Smooth muscle cell of the brain vasculature (primary cell): ENCODE measurements at places on chromosomes 13 and 19.

GRCh38 chr19:18607226-18608101, 865 bp upstream of the CRLF1 start:
- DNase-seq: no peak

DNA sequence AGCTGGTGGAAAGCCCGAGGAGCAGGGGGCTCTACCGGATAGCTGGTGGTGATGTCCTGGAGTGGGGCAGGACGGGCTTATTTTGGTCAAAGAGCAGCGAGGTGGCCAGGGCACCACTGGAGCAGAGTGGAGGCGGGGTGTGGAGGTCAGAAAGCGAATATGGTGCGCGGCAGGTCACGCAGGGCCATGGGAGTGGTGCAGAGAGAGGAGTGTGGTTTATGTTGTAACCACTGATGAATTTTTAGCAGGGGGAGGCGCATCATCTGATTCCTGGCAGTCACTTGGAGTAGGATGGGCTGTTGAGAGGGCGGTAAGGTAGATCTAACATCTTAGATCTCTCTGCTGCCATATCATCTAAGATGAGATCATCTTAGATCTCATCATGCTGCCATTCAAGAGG, 1.4 kb upstream of the ZNF414 start:
- DNase-seq: no peak

DNA sequence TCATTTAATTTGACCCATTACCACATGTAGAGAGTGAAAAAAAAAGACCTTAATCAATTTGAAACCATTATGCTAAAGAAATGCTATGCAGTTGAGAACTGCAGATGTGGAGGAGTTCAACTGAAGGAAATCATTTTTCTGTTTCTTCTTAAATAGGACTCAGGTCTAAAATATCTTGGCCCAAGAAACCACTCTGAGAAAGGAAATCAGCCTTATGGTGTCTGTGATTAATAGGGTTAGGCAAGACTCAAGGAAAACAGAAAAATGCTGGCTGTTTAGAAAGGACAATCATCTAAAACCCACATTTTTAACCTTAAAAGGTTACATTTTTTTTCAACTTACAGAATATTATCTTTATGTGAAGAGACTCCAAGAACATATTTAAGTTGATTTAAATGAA, 1.9 kb upstream of the SLITRK1 start:
- no peak for DNase-seq

- DNase-seq: no peak
Measured at GRCh38 chr19:8333767-8334457, 9.2 kb downstream of the KANK3 start.

DNA sequence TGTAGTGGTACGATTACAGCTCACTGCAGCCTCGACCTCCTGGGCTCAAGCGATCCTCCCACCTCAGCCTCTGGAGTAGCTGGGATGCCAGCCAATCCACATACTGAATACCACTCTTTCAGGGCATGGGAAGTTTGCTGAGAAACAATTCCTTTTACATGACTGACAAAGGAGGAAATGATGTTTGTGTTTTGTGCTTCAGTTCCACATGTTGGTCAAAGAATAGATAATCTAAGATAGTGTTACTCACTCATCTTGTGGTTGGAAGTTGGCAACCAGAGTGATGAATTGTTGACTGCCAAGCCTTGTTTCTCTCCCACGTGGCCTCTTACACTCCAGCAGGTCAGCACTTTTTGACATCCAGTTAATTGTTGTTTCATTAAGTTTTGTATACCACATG, 7.6 kb downstream of the MBD3L2B start:
- DNase-seq: no peak

DNA sequence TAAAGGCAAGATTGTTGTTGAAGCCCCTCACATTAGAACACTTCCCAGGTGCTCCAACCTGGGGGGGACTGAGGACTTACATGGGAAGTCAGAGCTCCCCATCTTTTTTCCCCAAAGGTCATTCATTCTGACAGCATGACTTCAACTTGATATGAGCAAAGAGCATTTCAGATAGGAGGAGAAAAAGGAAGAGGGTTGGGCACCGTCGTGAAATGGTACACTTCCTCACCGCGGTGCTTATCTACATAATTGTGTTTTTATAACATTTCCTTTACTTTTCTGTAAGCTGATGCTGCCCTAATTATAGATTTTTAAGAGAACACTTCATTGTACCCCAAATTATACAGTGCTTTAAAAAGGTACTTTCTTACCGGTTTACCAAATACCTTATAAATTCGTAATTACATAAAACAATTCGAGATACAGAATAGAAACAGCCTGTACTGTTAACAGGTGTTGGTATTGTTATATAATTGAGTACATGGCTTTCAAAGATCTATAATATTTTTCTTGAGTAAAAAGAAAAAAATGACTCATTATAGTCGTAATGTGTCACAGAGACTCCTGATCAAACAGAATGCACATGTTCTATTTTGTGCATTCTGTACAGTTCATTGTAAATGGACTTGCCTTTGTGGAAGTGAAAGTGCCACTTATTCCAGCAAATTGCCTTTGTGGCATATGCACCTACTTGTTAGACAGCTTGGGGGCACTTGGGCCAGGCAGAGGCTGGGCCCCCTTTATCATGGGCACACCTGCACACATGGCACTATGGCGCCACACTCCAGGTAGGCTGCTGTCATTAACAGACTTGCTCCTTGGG, 81.8 kb downstream of the GGACT start:
- DNase-seq: no peak

DNA sequence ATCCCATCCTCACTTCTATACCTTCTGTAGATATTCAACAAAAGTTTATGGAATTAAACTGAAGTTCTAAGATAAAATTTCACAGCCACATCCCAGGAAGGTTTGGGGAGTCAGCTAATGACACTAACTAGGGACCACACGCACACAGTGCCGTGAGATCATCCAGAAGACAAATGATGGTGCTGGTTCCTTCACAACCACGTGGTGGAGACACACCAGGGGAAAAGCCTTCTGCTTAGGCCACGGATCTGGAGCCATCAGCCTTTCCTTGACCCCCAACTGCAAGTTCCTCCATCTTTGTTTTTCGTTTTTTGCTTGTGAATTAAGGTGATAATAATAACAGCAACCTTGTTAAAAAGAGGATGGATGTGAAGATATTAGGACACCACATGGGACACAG, 241.6 kb upstream of the MAB21L1 start:
- no peak for DNase-seq
